ENCODE measurements at places on chromosomes 5 and 9. TPM values are rescaled to one million over a fixed set of nuclear protein-coding genes. Genes with fewer than 3 reads are reported as not detected.

Gene GPR151
- total RNA-seq: not detected

Gene CA9
- total RNA-seq: 11.6 TPM

- no peak for DNase-seq
Measured at GRCh38 chr5:61441742-61442141, 109.7 kb downstream of the ZSWIM6 start.

DNA sequence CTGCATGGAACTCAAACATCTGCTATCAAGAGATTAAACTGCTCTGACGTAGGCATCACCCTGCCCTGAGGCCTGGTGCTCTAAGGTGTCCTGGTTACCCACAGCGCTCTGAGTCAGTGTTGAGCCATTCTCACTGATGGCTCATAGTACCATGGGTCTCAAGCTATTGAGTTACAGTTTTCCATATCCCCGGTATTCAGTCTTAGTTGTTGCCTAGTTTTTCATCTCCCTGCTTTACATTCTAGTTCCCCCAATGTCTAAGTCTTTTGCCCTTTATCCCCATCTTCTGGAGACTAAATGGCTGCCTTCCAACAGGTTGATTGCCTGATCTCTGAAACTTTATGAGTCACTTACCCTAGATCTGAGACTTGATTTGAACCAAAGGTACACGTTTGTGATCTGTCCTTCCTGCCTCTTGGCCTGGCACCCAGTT is 161.2 kb upstream of the PTGER4 start:
- no peak for DNase-seq

DNA sequence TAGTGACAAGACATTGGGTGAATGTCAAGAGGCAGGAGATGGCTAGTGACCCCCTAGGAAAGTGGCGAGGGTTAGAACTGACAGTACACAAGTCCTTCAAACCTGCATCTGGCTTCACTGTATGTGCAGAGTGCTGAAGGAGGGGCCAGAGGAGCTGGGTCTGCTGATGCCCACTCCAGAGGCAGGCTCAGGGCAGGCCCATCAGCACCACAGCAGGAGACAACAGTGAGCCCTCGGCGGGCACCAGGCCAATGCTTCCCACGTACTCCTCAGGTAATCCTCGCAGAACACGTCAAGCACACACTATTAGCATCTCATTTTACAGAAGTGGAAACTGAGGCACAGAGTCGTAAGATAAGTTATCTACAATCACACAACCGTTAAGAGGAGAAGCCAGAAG is 76.1 kb upstream of the SH3PXD2B start:
- no peak for DNase-seq

- DNase-seq: peak; percentile 92
Measured at GRCh38 chr5:80246995-80247729, 8.7 kb downstream of the SERINC5 start.

GRCh38 chr5:95843733-95844223 is 21.3 kb upstream of the GLRX start:
- DNase-seq: no peak

- DNase-seq: no peak
Measured at GRCh38 chr5:65468633-65469032, 13.1 kb downstream of the ADAMTS6 start.

- DNase-seq: no peak
Measured at GRCh38 chr9:20995616-20996015, 35.8 kb downstream of the HACD4 start.

GRCh38 chr9:22425551-22425950 is 21.1 kb upstream of the DMRTA1 start:
- no peak for DNase-seq

DNA sequence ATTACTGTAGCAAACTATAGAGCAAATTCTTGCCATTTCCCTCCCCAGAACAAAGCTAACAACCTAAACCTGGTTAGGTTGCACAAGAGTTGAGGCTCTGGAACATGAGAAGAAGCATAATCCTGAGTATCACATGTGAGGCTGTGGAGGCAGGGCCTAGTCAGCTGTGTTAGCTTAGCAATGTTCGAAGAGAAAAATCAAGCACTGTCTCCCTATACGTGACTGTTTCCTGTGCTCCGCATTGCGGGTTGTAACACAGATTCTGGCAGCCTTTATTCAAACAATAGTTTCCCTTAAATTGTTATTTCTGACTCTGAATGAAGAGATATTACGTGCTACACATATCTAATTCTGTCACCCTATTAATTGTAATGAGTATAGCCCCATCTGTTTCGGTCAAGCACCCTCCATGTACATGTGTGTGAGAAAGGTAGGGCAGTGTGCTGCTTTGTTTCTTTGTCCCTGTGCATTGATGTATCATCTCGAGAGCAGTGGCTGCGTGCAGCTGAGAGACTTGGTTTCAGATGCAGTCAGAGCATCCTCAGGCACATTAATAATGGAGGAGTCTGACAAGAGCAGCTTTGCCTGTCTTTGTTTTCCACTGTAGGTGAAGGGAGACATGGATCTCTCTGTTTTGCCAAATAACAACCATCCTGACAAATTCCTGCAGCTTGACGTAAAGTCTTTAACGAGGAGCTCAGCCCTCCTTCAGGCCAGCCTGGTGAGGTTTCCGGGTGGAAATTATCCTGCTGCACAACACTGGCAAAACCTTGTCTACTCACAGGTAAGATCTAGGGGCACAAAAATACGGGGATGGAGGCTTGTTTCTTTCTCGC is at the start of gene MINAR2:
MINAR2 (plus strand) TSS at position 523 of the 836 bp plus-strand sequence; CDS start at position 620, 97 bp downstream.
- DNase-seq: no peak

Measured in Caki2 (cell line).